ENCODE measurements at places on chromosomes 5 and 9. TPM values are rescaled to one million over a fixed set of nuclear protein-coding genes. Genes with fewer than 3 reads are reported as not detected.

ALDH1A1 gene
- not detected for total RNA-seq

STPG3 gene
- not detected for total RNA-seq

TMOD1 gene
- total RNA-seq = 0.47 TPM

HINT1 gene
- total RNA-seq = 322 TPM

MRPL36 gene
- total RNA-seq = 80.1 TPM

DNA sequence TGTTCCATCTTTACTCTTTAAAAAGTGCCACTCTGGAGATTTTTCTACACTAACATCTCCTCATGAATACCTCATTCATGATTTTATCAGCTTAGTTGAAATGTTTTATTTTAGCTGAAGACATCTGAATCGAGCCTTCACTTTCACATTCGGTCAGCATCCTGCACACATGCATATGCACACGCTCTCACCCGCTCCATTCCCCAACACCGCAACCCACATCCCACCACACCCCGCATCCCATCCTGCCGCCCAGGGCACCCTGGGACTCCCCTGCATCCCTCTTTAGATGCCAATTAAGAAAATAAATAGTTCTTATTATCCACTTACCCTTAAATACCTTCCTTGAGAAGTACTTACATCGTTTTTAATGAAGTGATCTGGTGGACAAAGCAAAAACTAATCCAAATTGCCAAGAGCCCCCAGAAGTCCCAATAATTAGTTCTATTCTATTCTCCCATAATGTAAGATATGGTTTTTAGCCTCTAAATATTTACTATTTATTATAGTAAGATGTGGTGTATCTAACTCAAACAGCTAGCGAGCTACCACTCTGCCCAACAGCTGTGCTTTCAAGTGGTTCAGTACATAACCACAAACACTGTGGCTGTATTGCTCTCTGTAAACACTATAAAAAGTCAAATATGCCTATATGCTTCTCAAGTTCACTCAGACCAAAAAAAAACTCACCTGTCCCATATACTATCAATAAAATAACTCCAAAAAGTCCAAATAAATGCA lies 38.2 kb downstream of the GZMK start:
- peak overlapping the region; percentile 70 for H3K4me3 ChIP-seq
- H3K4me1 ChIP-seq = peaks cover 61% of the 10 kb centered on the region
- peak overlapping the region; percentile 94 for H3K27ac ChIP-seq
- peaks cover 2% of the 10 kb centered on the region for H3K27me3 ChIP-seq
- peak; percentile 82 for DNase-seq
- H3K36me3 ChIP-seq = no peaks in the 10 kb centered on the region

DNA sequence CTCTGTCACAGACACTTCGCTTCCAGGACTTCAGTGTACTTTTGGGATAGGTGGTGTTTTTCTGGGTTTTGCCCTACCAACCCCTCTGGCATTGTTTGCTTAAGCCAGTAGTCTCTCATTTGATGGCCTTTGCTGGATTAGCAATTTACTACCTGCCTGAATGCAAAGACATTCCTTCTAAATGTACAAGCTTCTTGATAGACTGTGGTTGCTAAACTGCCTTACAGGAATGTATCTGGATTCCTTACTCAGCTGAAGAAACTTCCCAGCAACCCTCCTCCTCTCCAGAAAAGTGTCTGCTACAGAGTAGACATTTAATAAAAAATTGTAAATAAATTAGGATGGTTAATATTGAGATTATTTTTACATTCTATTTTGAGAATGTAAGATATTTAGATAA lies 1916.7 kb downstream of the EFNA5 start:
- no peak overlapping the region for H3K4me3 ChIP-seq
- no peaks in the 10 kb centered on the region for H3K27me3 ChIP-seq
- H3K4me1 ChIP-seq = no peaks in the 10 kb centered on the region
- no peak for DNase-seq
- no peak overlapping the region for H3K27ac ChIP-seq
- no peaks in the 10 kb centered on the region for H3K36me3 ChIP-seq

DNA sequence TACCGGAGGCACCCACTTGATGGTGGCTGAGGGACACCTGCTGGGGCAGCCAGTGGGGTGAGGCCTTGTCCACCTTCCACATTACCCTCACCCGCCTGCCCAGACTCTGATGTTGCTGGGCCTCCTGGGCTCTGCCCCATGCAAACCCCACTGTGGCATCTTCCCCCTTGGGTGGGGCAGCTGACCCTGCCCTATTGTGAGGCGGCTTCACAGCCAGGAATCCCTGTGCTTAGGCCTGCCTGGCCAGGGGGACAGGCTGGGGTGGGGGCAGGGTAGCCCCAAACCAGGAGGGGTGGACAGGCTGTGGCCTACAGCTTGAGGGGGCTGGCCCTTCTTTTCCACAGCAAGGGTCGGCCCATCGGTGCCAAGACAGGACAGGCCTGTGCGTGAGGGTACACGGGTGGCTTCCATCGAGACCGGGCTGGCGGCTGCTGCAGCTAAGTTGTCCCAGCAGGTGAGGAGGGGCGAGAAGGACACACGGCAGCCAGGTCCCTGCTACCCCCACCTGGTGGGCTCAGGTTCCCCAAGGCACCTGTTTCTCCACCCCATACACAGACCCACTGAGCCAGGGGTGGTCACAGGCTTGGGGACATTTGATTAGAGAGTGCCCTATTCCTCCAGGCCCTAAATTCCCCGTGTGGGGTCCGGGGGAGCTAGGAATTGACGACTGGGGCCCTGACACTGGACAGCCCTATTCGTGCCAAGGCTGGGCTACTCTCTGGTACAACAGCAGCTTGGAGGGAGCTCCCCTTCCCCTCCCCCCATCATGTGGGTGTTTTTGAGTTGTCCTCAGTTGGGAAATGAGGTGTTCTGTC lies 99.2 kb downstream of the PHF2 start:
- H3K27ac ChIP-seq = no peak overlapping the region
- no peak for DNase-seq
- H3K4me1 ChIP-seq = no peaks in the 10 kb centered on the region
- no peaks in the 10 kb centered on the region for H3K27me3 ChIP-seq
- no peak overlapping the region for H3K4me3 ChIP-seq

GRCh38 chr5:167440846-167441245 lies 850.6 kb upstream of the WWC1 start:
- no peaks in the 10 kb centered on the region for H3K36me3 ChIP-seq
- H3K4me3 ChIP-seq = no peak overlapping the region
- H3K27me3 ChIP-seq = no peaks in the 10 kb centered on the region
- H3K4me1 ChIP-seq = no peaks in the 10 kb centered on the region

DNA sequence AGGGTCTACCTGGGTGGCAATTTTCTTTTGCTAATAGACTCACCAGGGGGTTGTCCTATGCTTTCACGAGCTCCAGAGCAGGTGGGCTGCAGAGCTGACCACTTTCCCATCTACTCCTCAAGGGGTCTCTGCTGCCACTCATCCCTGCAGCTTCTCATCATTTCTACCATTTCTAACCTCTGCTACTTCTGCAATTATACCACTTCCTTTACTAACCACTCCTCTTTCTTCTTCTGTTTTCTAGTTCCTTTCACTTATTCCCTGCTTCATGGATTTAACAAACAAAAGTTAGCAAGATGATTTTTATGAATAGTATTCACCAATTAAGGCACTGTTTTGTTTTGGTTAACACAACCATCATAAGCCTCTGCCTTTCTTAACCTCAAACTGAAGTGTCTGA lies 34.5 kb upstream of the NIPBL start:
- H3K27ac ChIP-seq = no peak overlapping the region
- H3K27me3 ChIP-seq = peaks cover 4% of the 10 kb centered on the region
- no peak for DNase-seq

GRCh38 chr9:115850548-115851304 lies 302.9 kb upstream of the PAPPA start:
- no peak overlapping the region for H3K27ac ChIP-seq
- H3K36me3 ChIP-seq = no peaks in the 10 kb centered on the region
- no peak for DNase-seq
- no peaks in the 10 kb centered on the region for H3K27me3 ChIP-seq
- no peaks in the 10 kb centered on the region for H3K4me1 ChIP-seq
- H3K4me3 ChIP-seq = no peak overlapping the region

GRCh38 chr5:181221792-181222629 lies 1.1 kb upstream of the TRIM41 start:
- peaks cover 55% of the 10 kb centered on the region for H3K4me1 ChIP-seq
- peak overlapping the region; percentile 97 for H3K27ac ChIP-seq
- H3K36me3 ChIP-seq = peaks cover 20% of the 10 kb centered on the region
- DNase-seq = peak; percentile 96
- H3K4me3 ChIP-seq = peak overlapping the region; percentile 91
